Peyer's patch (tissue), 4 donors: ENCODE measurements at places on chromosomes 2 and 18.
A peak's percentile ranks its signal among the peaks of the same experiment; 100 is the strongest.

DNA sequence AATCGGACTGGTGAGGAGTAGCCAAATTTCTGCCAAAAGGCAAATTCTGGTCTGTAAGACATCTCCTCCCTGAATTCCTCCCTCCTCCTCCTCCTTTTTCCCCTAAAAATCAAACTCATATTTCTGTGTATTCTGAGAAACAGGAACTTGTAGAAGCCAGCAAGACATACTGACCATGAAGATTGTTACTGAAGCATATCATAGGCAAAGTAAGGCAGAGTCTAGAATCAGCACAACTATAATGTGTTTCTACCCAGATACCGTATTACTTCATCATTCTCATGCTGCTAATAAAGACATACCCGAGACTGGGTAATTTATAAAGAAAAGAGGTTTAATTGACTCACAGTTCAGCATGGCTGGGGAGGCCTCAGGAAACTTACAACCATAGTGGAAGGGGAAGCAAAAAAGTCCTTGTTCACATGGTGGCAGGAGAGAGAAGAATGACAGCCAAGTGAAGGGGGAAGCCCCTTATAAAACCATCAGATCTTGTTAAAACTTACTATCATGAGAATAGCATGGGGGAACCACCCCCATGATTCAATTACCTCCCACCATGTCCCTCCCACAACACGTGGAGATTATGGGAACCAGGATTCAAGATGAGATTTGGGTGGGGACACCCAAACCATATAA is 24.9 kb upstream of the EPC2 start:
- no peak for DNase-seq

- no peak for DNase-seq
These were observed 111.5 kb upstream of the MGAT5 start for GRCh38 chr2:134142341-134142738.

GRCh38 chr2:238313289-238313990 is 6.9 kb upstream of the TRAF3IP1 start:
- DNase-seq: no peak

DNA sequence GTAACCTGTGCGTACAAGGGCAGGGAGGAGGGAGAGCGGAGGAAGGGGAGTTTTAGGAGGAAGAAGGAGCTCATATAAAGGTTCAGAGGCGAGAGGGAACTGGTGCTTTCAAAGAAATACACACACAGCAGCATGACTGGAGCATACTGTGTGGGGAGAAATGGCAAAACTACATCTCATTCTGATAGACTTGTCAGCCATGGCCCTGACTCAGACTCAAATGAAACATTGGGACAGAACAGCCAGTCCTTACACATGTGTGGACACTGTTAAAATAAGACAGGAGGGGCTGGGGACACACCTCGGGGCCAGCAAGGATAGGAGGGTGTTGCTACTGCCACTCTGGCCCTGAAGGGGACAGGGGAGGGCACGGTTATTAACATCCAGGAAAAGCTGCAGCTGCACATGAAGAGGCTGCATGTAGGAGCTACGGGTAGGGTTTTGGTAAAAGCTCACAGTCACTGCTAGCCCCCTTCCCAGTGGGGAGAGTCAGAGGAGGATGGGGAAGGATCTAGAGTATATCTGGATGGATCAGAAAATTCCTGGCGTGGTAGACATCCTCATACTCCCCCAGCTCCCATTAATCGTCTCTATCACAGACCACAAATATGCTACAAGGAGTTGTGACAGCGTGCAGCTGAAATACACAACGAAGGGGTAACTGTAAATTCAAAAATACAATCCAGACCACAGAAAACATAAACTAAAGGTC is 110.5 kb downstream of the GATA6 start:
- no peak for DNase-seq

DNA sequence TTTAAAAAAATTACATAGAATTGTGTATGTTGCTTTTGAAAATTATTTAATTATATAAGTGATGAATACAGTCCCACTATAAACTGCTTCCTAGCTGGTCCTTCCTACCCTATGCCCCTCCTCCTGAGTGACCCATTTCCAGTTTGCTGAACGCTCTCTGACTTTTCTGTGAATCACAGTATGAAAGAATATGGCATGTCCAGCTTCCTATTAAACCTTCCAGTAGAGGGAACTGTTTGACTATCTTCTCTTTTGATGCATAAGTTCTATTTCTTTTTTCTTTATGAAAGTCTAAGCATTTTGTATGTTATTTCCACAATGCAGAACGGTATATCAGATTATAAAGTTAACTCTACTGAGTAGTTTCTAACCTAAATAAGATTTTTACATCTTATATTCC is 41.3 kb downstream of the PSMG2 start:
- DNase-seq: no peak

- DNase-seq: no peak
These were observed 580 bp upstream of the NDUFV2 start for GRCh38 chr18:9101730-9102507.

- no peak for DNase-seq
These were observed 960.9 kb downstream of the SOCS6 start for GRCh38 chr18:71249791-71250190.

GRCh38 chr2:39135690-39136259 is 14.9 kb upstream of the SOS1 start:
- DNase-seq: no peak

DNA sequence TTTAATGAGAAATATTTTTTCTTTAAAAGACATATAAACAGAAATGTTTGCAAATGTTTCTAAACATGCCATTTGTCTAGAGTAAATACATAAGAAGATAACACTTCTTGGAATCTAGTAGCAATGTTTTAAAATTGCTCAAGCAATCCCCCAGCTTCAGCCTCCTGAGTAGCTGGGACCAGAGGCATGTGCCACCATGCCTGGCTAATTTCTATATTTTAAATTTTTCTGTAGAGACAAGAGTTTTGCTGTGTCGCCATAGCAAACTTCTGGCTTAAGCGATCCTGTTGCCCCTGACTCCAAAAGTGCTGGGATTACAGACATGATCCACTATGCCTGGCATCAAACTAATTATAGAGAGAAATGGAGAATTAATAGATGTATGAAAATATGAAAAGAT is 14.6 kb upstream of the MBD2 start:
- DNase-seq: no peak

- DNase-seq: no peak
These were observed 120.2 kb upstream of the TMEFF2 start for GRCh38 chr2:192314800-192315481.

DNA sequence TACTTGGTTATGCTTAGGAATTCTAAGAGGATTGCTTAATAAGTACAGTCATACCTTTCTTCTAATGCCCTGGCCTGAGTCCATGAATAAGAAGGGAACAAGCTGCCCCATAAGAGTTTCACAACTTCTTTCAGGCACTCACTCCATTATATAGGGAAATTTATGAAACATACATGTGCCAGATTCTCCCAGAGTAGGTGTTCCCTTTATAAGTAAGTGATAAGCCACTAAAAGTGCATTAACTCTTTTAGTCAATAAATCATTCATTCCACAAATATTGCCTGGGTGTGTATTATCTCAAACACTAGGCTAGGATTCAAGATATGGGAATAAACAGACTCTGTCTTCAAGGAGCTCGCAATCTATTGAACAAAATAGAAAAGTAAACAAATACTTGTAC is 84.5 kb upstream of the RBBP8 start:
- no peak for DNase-seq

GRCh38 chr18:59744271-59744721 is 47.1 kb upstream of the CCBE1 start:
- DNase-seq: no peak

- DNase-seq: no peak
These were observed 35.7 kb downstream of the INHBB start for GRCh38 chr2:120381661-120382060.

DNA sequence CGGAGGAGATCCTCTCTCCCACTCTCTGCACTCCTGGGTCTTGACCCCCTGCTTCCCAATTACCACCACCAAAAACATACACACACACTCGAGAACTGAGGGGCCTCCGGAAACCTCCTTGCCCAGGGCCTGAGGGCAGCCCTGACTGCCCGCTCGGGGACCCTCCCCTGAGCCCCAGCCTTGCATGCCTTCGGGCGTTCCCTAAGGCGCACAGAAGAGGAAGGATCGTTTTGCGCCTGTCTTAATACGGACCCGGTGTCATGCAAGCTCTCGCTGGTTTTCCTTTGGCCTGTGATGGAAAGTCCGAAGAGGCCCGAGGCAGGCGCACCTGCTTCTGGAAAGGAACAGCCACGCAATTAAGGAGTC is 19.8 kb downstream of the POU3F3 start:
- DNase-seq: no peak

DNA sequence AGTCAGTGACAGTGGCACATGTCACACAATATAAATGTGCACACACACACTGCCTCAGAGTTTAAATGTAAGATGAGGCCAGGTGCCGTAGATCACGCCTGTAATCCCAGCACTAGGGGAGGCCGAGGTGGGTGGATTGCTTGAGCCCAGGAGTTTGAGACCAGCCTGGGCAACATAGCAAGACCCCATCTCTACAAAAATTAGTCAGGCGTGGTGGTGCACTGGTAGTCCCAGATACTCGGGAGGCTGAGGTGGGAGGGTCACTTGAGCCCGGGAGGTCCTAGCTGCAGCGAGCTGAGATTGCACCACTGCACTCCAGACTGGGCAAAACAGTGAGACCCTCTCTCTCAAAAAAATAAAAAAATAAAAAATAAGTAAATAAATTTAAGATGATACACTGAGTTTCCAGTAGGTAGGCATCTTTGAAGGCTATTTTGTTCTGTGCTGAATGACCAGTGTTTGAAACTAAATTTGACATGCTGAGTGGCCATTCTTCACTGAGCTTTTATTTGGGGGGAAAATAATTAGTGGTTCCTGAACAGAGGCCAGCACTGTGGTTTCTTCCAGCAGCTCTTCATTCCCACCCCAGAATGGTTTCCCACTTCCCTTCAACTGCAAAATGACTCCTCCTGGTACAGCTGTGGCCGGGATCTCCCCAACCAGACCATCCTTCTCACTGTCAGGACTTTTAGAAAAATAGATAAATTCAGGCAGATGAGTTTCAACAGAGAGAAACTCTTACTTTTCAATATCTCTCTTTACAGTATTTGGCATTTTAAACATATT is 44.9 kb downstream of the PSMG2 start:
- no peak for DNase-seq

GRCh38 chr2:88845772-88846661 is 154.5 kb downstream of the RPIA start:
- no peak for DNase-seq

DNA sequence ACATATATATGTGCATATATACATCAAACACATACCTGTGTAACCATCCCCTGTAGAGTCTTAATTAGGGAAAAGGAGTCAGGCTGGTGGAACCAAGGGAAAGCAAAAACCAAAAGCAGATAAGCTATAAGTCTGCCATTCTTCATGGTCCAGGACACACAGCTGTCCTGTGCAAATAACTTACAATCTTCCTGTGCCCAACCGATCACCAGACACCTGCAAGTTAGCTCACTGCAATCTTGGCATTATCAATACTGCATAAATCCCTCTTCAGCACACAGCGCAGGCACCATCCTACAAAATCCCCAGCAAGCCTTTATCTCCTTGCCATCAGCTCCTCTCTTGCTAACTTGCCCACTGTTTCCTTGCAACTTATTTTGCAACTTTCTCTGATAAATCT is 60.8 kb upstream of the DYNAP start:
- DNase-seq: no peak

DNA sequence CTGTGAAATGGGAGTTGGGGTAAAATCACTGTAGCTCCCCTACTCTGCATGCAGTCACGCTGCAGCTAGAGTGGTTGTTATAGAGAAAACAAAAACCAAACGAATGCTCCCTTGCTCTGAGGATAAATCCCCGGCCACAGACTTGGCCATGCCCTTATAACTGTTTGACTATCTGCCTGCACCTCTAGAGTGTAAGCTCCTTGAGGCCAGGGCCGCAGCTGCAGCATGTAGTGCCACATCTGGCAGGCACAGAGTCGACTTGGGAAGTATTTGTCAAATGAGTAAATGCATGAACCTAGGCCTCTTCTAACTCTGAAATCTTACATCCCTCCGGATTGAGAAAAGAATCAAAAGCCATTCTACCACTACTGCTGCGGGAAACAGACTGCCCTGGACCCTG is 35.9 kb downstream of the KCNIP3 start:
- no peak for DNase-seq

DNA sequence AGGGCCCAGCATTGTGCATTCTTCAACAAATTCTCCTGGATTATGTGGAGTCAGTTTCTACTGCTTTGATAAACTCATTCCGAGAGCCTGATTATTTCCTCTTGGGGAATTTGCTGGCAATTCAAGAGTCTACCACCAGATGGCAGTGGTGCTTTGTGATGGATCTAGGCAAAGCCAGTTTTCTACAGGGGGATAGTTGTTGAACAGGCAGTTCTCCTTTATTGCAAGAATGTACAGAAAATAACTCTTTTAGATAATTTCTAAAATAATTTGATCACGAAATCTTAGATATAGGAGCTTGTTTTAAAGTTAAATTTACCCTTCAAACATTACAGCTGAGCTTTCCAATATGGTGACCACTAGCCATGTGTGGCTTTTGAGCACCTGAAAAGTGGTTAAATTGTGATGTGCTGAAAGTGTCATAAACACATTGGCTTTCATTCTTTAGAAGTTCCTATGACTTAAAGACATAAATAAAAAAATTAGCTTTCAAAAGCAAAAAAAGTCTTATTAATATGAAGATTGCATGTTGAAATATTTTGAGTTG is 66.7 kb upstream of the HAAO start:
- peak; percentile 75 for DNase-seq
